ENCODE measurements at places on chromosomes 3 and 15. TPM values are rescaled to one million over a fixed set of nuclear protein-coding genes. Genes with fewer than 3 reads are reported as not detected.
A peak's percentile ranks its signal among the peaks of the same experiment; 100 is the strongest.

DNA sequence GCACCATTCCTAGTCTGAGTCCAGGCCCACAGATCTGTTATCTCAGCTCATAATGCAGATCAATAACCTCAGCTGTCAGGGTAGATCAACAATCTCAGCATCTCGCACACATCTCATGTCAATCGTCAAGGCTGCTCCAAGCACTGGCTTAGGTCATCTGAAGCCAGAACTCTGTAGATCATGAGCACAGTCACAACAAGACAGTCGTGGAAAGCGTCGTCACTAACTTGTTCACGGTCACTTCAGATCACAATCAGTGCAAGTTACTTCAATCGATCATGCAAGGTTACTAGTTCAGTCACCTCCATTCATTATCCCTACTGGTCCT lies 71.8 kb downstream of the RBPMS2 start:
- no peaks in the 10 kb centered on the region for H3K36me3 ChIP-seq
- no peak overlapping the region for H3K27ac ChIP-seq
- H3K27me3 ChIP-seq = no peaks in the 10 kb centered on the region
- no peak for DNase-seq

- no peaks in the 10 kb centered on the region for H3K4me1 ChIP-seq
- H3K27me3 ChIP-seq = no peaks in the 10 kb centered on the region
- no peaks in the 10 kb centered on the region for H3K36me3 ChIP-seq
- DNase-seq = peak; percentile 11
Measured at GRCh38 chr3:171115667-171116066, 89.1 kb upstream of the SLC2A2 start.

Gene GOLGA8T
- total RNA-seq = not detected

Gene REC114
- not detected for total RNA-seq

- no peak overlapping the region for H3K4me3 ChIP-seq
Measured at GRCh38 chr3:15043408-15044171, 21.5 kb downstream of the MRPS25 start.

Measured in neural progenitor cell (in vitro differentiated cells).